CD4-positive, alpha-beta T cell treated with Interleukin-12 subunit alpha and Interleukin-12 subunit beta, for 1 hour (primary cell): ENCODE measurements at places on chromosomes 3 and 15.
A peak's percentile ranks its signal among the peaks of the same experiment; 100 is the strongest.

GRCh38 chr15:86754846-86755245, 675.2 kb downstream of the AGBL1 start:
- no peak for DNase-seq

- DNase-seq, result no peak
Measured at GRCh38 chr3:182989566-182989965, 9.2 kb upstream of the DCUN1D1 start.

DNA sequence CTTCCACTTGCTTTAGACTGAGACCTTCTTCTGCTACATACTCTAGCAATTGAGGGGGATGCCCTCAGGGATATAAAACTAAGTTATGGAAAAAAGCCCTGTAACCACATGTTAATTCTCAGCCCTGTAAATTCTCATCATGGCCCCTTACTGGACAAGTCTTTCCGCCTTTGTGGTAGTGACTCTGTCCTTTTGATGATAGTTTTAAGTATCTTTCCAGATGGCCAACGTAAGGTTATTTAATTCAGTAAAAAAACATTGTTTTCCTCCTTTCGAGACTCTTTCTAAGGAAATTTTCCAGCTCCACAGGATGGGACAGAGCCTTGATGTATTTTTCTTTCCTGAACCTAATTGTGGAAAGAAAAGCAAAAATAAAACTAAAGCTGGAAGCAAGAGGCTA, 25.3 kb upstream of the TM4SF4 start:
- no peak for DNase-seq

DNA sequence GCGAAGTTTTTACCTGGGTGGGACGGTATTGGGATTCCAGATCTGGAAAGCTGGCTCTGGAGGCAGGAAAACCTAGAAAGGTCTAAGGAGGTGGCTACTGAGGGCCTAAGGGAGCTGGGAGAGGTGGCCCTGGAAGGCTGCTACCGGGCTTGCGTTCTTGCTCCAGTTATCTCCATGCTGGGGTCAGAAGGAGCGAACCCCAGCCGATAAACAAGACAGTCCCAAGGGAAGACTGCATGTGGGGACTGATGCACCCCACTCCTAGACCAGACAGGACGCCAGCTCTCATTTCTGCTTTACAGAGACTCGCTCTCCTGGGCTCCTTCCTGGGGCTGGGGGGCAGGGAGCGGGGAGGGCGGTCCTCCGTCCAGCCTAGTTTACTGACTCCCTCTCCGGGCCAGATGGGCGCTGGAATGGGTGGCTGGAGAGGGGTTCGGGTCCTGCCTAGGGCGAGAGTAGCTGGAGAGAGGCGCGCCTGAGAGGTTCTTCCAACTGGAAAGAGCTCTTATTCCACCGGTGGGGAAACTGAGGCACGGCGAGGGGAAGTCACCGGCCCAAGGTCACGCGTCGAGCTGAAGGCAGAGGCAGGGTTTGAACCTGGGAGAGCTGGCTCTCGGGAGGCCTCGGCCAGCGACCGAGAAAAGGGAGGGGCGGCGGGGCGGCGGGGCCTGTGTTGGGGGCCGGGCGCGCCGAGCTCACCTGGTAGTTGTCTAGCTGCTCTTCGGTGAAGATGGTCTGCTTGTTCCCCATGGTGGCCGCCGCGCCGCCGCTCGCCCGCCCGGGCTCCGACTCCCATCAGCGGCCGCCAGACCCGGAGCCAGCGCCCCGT, 565 bp downstream of the CIB2 start:
- DNase-seq, result no peak

GRCh38 chr3:184584464-184584891, 22.9 kb downstream of the EPHB3 start:
- no peak for DNase-seq

DNA sequence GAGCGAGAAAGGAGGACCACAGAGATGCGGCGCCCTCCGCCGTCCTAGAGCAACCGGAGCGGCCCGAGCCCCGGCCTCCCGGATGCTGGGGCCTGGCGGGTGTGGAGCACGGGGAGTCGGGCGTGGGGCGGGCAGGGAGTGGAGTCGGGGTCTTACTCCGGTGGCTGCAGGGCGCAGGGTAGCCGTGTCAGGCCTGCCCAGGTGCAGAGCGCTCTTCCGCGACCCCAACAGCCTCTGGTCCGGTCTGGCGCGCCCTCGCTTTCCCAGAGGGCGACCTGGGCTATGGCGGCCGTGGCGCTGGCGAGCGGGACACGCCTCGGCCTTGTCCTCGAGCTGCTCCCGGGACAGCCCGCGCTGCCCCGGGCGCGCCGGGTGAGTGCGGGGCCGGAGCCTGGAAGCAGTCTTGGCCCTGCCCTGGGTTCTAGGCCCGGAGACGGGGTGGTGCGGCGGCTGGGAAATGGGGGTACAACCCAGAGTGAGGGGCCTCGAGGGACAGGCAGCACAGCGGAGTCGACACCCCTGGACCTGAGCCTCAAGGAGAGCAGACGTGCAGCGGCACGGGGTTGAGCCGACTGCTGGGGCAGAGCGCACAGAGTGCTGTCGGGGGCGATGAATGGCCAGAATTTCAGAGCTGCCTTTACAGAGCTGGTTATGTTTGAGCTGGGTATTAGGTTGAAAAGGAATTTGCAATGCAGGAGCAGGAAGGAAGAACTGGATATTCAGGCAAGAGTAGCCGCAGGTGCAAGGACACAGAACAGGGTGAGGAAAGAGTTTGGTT, at the start of gene ZNF662:
ZNF662 (plus strand) TSS at position 73 of the 778 bp plus-strand sequence. CDS start 1,973 bp downstream, outside the sequence.
- DNase-seq, result no peak

DNA sequence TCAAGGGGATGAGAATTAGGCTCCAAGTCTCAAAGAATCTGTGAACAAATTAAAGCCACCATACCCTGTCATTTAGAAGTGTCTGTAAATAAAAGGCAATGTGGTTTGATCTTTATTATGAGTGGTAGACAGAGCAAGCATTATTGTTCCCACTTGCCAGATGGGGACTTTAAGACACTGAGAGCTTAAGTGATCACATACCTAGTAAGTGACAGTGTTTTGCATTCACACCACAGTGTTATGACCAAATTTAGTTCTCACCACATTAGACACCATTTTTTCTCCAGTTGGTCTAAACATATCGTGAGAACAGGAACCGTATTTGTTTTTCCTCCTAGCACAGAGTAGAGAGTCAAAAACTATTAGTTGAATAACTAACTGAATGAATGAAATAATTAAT, 13.2 kb upstream of the ZBED2 start:
- DNase-seq, result peak; percentile 41

- no peak for DNase-seq
Measured at GRCh38 chr3:40615110-40615915, 90.6 kb downstream of the ZNF621 start.

DNA sequence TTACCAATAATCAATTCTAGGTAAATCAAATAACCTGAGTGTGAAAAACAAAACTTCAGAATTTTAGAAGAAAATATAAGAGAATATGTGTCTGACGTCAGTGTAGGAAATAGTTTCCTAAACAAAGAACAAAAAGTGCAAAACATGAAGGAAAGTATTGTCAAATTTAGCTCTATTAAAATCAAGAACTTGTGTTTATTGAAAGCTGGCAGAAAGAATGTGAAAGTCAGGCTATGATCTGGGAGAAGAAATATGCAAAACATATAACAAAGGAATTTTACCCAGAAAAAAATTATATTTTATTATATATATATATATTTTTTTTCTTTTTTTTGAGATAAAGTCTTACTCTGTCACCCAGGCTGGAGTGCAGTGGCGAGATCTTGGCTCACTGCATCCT, 129.1 kb upstream of the ANKRD28 start:
- DNase-seq, result no peak

- no peak for DNase-seq
Measured at GRCh38 chr3:111725706-111726105, 130.6 kb upstream of the ZBED2 start.

DNA sequence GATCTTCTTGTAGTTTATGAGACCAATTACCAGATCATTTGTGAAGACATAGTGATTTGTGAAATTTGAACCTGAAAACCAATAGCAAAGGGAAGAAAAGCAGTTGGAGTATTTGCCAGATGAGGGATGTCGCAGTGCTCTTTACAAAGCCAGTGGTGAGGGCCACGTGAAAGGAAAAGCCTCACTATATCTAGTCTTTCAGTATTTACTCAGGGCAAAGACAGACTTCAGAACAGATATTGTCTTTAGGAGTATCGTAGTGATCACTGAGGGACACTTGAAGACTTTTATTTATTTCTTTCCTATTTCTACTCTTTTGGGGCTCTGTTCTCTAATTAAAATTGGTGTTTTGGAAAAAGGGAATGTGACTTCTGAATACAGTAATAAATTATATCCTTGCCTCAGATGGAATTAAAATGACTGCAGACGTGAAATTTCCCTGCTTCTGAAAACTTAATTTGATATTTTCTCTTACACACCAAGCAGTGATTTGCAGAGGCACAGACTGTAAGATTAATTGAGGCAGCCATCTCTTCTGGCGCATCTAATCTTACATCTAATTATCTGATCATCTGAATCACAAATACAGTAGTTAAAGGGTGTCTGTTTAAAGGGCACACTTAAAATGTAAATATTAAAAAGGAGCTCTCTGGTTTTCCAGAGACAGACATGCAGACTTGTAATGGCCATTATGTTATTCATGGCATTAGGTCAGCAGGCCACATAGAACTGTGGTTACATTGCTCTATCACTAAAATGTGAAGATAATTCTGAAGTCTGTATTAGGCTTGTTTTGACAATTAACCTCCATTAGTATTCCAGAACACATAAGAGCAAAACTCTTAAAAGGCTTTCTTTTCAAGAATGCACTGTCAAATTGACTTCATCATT, 193.0 kb upstream of the GOLIM4 start:
- no peak for DNase-seq

DNA sequence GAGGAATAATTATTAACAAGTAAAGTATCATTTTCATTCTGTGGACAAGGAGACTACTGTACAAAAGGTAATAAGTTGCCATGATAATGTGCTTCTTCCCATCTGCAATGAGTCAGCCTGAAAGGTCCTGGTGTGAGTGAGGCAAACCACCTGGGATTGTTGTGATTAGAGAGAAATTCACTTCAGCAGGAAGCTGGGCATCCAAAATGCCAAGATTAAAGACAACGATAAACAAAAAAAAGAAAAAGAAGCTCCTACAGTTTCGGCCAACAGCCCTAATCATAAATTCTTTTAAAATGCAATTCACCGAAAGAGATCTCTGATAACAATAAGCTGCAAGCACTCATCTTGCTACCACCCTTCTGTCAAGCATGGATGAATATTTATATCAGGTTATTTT, 507.8 kb downstream of the TUSC7 start:
- no peak for DNase-seq

GRCh38 chr15:59659366-59659765, 2.1 kb upstream of the GTF2A2 start:
- DNase-seq, result no peak

GRCh38 chr3:141275511-141275910, 43.9 kb downstream of the PXYLP1 start:
- DNase-seq, result no peak

DNA sequence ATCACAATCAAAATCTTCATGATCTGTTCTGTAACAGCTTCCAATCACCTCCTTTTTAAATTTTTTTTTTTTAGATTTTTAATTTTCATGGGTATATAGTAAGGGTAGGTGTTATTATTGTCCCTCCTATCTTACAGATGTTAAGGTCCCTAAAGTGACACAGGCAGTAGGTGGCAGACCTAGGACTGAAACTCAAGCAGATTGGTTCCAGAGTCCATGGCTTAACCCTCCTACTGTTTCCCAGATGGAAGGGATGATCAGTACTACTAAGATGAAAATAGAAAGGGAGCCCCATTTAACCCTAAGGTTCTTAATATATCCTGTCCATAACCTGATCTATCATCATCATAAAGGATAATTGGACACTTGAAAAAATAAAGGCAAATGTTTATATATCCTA, 57.1 kb downstream of the CHAC1 start:
- DNase-seq, result no peak

GRCh38 chr3:16066975-16067374, 107.5 kb upstream of the GALNT15 start:
- DNase-seq, result no peak

DNA sequence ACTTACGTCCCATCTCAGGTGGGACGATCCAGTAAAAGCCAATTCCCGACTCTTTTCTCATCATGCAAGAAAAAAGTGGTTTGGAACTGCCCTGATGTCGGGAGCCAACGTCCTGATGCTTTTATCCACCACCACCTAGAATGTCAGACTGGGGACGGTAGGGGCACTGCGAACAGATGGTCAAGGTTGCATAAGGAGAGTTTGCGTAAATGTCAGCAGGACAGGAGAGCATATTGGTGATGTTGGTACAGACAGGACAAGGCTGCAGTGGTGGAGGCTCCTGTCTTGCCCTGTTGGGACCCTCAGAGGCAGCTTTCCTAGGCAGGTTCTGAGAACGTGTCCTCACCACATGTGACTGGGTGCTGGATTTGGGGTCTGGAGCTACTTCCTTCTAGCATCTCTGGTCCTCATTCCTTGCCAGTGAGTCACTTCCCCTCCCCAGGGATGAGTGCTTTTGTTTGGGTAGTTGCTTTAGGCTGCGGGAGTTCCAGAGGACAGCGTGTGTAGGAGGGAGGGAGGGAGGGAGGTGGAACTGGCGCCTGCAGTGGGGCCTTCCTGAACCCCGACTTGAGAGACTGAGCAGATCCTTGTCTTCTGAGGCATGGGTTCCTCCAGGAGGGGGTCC, 21.0 kb downstream of the THSD4 start:
- DNase-seq, result no peak

DNA sequence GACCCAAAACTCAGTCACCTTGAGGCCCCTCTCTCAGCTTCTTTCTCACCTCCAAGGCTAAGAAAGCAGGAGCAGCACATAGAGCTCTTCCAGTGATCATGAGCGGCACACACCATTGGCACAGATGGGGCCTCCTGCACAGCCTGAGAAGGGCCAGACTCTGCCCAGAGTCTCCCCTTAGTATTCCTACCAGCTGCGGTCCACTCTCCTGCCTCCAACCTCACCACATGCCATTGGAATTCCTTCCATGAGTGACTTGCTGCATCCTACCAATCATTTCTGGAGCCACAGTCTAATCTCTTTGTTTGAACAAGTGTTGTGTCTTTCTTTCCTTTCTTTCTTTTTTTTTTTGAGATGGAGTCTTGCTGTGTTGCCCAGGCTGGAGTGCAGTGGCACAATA, 39.3 kb downstream of the CDCP1 start:
- DNase-seq, result no peak

DNA sequence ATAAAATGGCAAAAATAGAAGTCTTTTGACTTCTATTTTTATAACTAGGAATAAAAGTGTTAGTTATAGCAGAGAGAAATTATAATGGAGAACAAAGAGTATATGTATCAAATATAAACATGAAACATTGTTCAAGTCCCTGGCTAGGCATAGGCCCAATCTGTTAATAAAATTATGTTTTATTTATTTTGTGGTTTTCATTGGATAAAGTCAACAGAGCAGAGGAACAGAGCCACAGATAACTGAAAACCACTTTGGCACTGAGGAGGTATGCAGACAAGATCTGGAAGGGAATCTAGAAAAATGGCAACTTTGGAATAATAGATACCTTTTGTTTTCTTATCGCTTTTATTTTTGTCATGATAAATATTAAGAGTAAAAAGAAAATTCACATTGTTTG, 50.4 kb upstream of the ICE2 start:
- no peak for DNase-seq

DNA sequence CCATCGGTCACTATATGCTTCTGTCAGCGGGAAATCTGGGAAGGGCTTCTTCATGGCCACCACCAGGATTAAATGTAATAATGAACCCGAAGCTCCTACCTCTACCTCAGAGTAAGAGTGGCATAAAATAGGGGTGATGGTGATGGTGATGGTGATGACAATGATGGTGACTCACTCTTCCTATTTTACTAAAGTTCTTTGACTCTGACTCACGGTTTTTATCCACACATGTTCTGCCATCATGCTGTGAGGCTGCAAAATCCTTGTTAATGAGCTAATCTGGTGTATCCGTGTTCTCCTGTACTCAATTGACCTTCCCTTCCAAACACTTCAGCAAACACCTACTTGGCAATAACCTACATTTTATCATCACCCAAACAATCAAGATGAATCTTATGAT, 18.3 kb upstream of the FOXP1 start:
- DNase-seq, result no peak
